ENCODE measurements at places on chromosomes 2 and 18. TPM values are rescaled to one million over a fixed set of nuclear protein-coding genes. Genes with fewer than 3 reads are reported as not detected.

GRCh38 chr2:25226827-25227226, 58.4 kb upstream of the POMC start:
- no peak for DNase-seq

DNA sequence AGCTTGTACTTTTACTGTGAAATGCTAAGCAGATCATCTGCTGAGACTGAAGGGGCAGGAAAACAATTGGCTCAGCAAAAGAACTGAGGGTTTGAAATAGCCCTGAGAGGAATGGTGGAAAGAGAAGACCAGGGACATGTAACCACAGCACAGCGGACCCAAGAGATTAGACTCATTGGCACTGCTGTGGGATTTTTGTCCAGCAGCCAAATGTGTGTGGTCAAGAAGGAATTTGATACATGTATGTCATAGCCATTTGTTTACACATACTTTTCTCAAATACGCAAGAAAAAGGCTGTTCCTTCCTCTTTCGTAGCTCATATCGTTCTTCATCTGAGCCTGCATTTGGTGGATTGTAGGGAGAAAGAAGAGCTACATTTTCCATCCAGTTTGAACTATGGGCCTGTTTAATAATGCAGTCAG, 73.8 kb downstream of the TRABD2A start:
- DNase-seq = peak; percentile 35

GRCh38 chr2:152303951-152304350, 31.0 kb upstream of the FMNL2 start:
- no peak for DNase-seq

DNA sequence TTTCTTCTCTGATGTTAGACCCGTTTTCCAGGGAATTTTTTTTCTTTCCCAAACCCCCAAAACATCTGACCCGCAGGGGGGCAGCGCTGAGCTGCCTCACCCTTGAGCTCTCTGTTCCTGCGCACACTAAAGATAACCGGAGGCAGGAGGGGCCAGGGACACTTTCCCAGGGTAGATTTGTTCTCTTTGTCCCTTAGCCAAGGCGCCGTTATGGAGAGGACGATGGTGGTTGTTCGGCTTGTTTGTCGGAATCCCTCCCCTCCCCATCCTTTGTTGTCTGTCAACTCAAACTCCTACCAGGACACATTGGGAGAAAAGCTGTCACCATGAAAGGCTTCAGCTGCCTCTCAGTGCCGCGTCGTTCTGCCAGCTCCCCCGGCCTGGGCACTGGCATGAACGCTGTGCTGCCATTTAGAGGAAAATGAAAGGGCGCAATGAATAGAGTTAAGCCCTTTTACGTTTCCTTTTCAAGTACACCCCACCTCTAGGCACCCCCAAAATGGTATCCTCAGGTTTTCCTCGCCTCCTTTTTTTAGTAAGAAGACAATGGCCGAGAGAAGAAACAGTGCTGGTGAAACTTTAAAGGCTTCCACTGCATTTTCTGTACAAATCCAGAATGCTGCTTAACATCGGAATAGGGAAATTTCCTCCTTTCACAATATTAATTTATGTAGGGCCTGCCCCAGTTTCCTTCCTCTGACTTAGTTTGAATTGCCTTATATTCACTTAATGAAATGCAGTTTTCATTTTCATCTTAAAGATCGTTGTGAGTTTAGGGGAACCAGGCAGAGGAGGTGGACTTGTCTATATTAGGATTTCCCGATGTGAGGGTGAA, 62.1 kb downstream of the RND3 start:
- DNase-seq = no peak

GRCh38 chr2:102112692-102113665, 29.6 kb upstream of the IL1R1 start:
- DNase-seq = no peak

GRCh38 chr2:232411901-232412629, 5.4 kb downstream of the ALPG start:
- no peak for DNase-seq

RFTN2 gene
- total RNA-seq = under 0.01 TPM

- no peak for DNase-seq
Observed at GRCh38 chr18:57890266-57890665, 87.2 kb upstream of the ATP8B1 start.

GRCh38 chr18:8816816-8817215, 111.5 kb downstream of the MTCL1 start:
- no peak for DNase-seq

ATRAID gene
- 146 TPM for total RNA-seq

CGREF1 gene
- 2.5 TPM for total RNA-seq

DNA sequence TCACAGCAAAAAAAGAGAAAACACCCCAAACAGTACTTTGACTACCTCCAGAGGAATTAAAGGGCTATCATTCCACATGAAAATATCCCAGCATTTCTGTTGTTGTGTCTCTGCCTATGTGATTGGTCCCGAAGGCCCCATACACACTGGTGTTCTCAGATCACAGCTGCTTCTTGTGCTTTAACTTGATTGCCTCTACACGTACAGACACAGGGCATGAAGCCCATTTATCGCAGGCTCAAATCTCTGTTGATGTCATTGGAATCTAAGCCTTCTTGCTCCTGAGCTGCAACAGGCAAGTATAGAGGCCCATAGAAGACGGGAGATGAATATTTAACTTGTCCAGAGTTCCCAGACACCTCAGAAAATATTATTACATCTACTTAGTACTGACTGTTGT, 405.2 kb downstream of the NCKAP5 start:
- no peak for DNase-seq

C18orf54 gene
- 3.4 TPM for total RNA-seq

GRCh38 chr18:66562279-66562678, 41.6 kb downstream of the CDH19 start:
- no peak for DNase-seq

DNA sequence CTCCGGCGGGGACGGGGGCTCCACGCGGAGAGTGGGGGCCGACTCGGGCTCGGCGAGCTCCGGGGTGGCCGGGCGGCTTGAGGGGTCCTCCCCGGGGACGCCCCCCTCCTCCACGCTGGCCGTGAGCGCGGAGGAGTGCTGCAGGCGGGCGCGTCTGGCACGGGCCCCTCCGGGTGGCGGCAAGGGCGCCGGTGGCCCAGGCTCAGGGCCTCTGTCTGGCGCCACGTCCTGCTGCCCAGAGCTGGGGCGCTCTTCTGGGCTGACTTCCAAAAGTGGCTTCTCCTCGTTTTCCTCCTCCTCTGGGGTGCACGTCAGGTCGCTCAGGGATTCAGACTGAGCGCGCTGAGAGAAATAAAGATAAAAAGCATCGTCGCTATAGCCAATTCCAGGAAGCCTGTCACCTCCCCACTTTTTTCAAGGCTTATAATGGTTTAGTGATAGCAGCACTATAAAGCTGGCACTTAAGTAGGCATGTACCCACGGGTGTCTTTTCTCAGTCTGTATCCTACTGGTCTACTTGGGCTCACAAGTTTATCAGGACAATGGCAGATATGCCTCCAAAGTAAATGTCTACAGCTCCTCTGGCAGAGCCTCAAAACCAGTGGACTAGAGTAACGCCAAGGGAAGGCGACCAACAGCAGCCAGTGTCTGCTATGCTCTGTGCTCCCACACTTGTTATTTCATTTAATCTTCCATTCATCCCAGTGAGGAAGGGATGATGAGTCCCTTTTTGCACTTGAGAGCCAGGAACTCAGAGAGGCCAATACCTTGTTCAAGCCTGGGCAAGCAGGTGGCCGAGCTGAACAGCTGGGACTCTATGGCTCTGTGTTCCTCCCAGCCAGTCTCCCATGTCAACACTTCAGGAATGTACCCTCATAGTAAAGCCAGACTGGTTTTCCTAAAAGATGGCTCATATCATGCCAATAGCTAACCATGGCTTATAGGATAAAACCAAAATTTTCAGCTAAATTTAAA, 92.6 kb upstream of the MGAT4A start:
- DNase-seq = no peak

- DNase-seq = no peak
Observed at GRCh38 chr18:59792353-59792752, 95.1 kb upstream of the CCBE1 start.

GRCh38 chr18:78821396-78821795, 158.2 kb upstream of the SALL3 start:
- no peak for DNase-seq

SERPINB12 gene
- not detected for total RNA-seq

DNA sequence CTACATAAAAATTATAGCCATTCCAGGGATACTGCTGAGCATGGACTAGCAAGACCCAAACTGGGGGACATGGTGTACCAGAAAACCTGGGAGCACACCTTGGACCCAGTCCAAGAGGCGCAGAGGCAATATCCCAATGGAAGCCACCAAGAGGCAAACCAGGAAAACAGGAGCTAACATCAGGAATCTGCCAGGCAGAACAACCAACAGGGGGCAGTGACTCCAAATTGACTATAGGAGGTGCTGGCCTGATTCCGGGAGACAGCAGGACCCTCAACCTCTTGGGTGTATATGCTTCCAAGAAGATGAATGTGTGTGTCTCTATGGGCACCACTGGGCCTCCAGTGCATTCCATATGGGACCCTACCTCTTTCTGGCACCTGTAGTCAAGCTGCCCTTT, 172.7 kb upstream of the ARL4C start:
- DNase-seq = no peak

- DNase-seq = no peak
Observed at GRCh38 chr2:44009136-44009735, 13.4 kb upstream of the LRPPRC start.

STPG4 gene
- total RNA-seq = not detected

DNA sequence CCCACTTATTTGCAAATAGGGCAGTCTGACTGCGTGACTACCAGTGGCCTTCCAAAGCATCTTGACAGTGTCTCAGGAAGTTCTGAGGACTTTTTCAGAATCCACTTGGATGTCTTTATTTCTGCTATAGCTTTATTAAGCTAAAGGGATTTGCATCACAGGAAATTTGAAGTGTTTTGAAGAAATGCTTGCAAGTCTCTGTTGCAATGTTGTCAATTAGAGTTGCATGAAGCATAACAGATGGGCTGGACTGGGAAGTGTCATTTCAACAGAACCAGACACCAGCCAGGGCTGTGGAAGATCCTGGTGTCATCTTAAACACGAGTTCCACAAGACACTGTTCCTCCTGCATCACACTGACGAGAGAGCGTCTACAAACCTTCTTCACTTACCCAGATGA, 224.5 kb downstream of the EN1 start:
- DNase-seq = no peak

THADA gene
- 21.5 TPM for total RNA-seq

DNA sequence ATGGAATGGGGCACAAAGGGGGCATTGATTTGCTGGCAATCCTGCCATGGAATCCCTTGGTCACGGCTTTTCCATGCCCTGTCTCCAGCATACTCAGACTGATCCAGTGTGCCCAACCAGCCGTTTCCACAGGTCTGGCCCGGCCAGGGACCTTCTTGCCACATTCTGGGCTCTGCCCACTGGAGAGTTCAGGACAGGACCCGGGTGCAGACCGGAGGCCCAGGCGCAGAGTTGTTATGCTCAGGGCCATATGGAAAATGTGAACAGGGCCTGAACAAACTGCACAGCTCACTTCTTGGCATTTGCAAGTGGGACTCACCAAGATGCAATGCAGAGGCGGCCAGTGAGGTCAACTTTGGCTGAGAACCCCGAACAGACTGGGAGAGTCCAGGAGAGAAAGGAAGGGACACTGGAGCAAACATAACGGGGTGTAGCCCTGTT, 15.6 kb upstream of the ASAP2 start:
- no peak for DNase-seq

DNA sequence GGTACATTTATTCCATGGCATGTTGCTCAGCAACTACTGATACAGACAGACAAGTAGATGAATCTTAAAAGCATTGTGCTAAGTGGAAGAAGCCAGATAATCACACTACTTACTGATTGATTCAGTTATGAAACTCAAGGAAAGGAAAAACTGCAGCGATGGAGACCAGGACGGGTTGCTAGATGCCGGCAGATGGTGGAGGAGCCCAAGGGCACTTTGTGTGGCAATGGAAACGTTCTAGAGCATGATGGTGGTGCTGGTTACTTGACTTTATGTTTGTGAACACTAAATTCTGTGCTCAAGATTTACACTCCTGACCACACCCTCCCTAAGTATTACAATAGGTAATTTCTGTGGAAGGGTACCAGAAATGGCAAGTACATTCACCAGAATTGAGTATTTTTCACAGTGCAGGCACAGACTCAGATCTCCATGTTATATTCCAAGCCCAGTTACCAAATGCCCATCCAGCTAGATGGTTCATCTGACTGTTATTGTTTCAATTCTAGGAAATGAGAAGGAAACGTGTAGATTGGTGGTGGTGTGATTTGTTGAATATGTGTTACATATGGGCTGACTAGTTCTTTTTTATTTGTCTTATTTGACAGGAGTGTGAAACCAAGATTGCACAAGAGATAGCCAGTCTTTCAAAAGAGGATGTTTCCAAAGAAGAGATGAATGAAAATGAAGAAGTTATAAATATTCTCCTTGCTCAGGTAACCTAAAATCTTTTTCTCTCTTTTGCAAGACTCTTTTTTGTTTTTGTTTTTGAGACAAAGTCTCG, 55.1 kb downstream of the RALBP1 start:
- no peak for DNase-seq

GRCh38 chr2:23754970-23755369, 172.0 kb downstream of the ATAD2B start:
- DNase-seq = no peak

Measured in kidney epithelial cell (primary cell).